ENCODE measurements at places on chromosomes 12 and 14. TPM values are rescaled to one million over a fixed set of nuclear protein-coding genes. Genes with fewer than 3 reads are reported as not detected.

Gene MUCL1
- total RNA-seq = not detected

Gene TNS2
- total RNA-seq = 106 TPM

Gene TCL1A
- total RNA-seq = 3.7 TPM

Gene SLC2A14
- total RNA-seq = 0.64 TPM

Gene OR4N2
- total RNA-seq = not detected

Gene ANO2
- total RNA-seq = 4.9 TPM

Gene WDR89
- 14.2 TPM for total RNA-seq

Gene SOCS4
- 13.3 TPM for total RNA-seq

Gene ESPL1
- 9.9 TPM for total RNA-seq

Gene CAPZA3
- total RNA-seq = not detected

Gene CD4
- total RNA-seq = 18.3 TPM

Gene TMPRSS12
- not detected for total RNA-seq

Gene CEP170B
- 14.5 TPM for total RNA-seq

Gene CLEC14A
- 31.0 TPM for total RNA-seq

Gene SLC8A3
- 2.7 TPM for total RNA-seq

Gene TPPP2
- 1.8 TPM for total RNA-seq

Gene MYF5
- 6.3 TPM for total RNA-seq

Gene RNASE2
- total RNA-seq = 8.5 TPM

Gene EML1
- total RNA-seq = 46.6 TPM

Gene OR10G3
- total RNA-seq = not detected

Gene TDRD9
- 1.5 TPM for total RNA-seq

Gene RNASE3
- total RNA-seq = 3.3 TPM

Gene TAS2R20
- total RNA-seq = 9.4 TPM

Gene TAS2R50
- 7.0 TPM for total RNA-seq

Gene A2ML1
- total RNA-seq = 0.93 TPM

Gene AMN
- 33.7 TPM for total RNA-seq

Gene RPS29
- total RNA-seq = 1,629 TPM

Gene HECTD1
- total RNA-seq = 232 TPM

Gene PSMC6
- 102 TPM for total RNA-seq

Gene IKBIP
- total RNA-seq = 14.3 TPM

Gene ENDOU
- total RNA-seq = not detected

Gene CDH24
- 18.1 TPM for total RNA-seq

Gene CIROP
- not detected for total RNA-seq

Gene HVCN1
- total RNA-seq = 8.8 TPM

Gene CLEC4E
- 1.5 TPM for total RNA-seq

Gene GLT8D2
- total RNA-seq = 15.2 TPM

Gene NCOR2
- 111 TPM for total RNA-seq

Gene GAPDH
- 2,417 TPM for total RNA-seq

Gene SLC17A8
- 0.23 TPM for total RNA-seq
